ENCODE measurements at places on chromosomes 4 and X.
A peak's percentile ranks its signal among the peaks of the same experiment; 100 is the strongest.

GRCh38 chr4:164613792-164614191, 140.1 kb upstream of the SMIM31 start:
- no peak for DNase-seq

- no peak for DNase-seq
Observed at GRCh38 chr4:4843635-4844291, 15.7 kb upstream of the MSX1 start.

GRCh38 chr4:65747386-65747785, 77.1 kb upstream of the EPHA5 start:
- no peak for DNase-seq

DNA sequence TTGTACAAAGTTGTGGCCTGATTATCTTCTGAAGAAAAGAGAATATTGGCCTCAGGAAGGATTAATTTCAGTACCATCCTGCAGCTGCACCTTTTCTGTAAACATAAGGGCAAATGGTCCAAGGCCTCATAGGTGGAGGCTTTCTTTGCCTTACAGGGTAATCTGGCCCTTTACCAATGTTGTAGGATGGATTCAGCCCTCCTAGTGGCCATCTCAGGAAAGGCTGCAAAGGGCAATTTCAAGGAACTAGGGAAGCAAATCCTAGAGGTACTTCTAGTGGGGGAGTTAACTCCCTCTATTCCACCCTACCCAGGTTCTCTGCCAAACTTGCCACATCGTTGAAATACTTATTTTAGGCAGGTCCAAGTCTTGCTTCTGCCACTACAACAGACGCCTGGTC, 57.6 kb downstream of the UGT2B11 start:
- DNase-seq: no peak

DNA sequence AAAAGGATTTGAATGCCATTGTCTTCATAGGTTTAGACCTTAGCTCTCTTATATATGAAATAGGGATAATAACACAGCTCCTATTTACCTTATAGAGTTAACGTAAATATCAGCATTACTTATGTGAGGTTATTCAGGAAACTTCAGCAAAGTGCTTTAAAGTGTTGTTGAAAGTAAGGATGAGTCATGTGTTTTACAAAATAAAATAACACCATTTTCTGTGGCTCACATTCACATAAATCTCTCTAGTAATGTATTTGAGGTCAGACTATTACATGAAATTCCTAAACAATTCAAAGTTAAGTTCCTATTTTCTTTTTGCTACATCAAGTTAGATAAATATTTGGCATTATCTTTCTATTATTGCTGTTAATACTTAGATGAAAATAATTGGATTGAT, 2.9 kb downstream of the GNRHR start:
- DNase-seq: no peak

DNA sequence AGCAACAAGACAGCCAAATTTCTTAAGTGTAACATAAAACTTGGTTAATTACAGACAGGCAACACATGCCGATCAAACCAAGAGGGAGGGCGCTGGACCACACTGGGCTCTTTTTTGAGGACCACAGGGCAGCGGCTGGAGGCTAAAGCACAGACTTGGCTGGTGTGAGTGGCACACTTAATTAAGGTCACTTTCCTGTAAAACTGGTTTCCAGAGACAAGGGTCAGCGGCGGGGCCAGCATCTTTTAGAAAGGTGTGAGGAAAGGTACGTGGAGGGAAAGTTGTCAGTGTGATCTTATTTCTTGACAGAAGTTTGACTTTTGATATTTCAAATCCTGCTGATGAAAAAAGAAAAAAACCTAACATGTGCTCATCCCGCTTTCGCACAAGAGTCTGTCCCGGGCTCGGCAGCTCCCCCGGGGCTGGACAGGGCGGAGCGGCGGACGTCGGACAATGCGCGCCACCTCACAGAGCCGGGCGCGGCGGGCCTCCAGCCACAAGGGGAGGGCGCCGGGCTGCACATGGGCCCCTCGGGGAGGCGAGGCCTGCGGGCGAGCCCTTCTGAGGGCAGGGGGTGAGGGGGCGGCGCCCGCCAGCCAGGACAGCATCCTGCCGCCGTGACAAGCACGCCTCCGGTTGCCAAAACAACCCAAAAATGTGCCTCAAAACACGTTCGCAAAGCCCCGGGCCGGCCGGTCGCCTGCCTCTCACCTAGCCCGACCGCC, 660 bp upstream of the HSPA4L start:
- DNase-seq: no peak

GRCh38 chr4:76783836-76784235, 114.1 kb downstream of the SOWAHB start:
- DNase-seq: no peak

- no peak for DNase-seq
Observed at GRCh38 chrX:38804432-38804681, 3.1 kb downstream of the MID1IP1 start.

- DNase-seq: no peak
Observed at GRCh38 chrX:97672608-97673007, 788.9 kb downstream of the RPA4 start.

GRCh38 chrX:112368371-112368770, 285.8 kb upstream of the TRPC5 start:
- DNase-seq: no peak

- no peak for DNase-seq
Observed at GRCh38 chrX:3639236-3639635, 74.2 kb downstream of the PRKX start.

- DNase-seq: peak; percentile 32
Observed at GRCh38 chrX:78104447-78105176, 564 bp downstream of the PGK1 start.

DNA sequence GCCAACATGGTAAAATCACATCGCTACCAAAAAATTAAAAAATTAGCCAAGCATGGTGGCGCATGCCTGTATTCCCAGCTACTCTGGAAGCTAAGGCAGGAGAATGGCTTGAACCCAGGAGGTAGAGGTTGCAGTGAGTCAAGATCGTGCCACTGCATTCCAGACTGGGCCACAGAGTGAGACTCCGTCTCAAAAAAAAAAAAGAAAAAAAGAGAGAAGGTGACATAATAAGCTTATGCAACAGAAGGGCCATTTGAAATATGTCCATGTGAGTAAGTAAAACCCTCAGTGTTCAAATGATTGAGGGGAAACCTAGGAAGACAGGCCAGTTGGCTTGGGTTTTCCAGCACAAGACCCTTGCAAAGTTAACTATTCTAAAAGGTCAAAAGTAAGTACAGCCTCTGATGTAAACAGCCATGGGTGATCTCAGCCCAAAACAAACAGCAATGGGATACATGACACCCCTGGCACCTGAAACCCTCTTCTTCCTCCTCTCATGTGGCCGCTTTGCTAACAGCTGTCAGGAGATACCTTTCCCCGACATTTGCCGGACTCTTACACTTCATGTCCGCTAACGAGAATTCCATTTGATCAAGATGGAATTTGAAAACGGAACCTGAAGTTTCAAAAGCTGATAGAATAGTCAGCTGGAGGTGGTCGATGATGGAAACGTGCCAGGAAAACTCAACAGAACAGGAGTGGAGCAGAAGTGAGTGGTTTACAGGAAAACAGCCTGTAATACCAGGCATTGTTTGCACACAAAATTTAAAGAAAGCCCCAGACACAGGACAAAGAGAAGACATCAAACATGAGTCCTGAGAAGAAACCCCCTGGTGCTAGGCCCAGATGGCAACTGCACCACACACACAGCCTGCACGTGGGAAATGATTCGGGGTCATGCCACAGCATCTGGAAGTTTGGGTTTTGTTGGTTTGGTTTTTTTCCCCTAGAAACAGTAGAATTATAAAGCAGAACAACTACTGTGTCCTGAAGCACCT, 93.0 kb upstream of the STS start:
- DNase-seq: no peak

GRCh38 chr4:38634047-38634759, 29.8 kb upstream of the KLF3 start:
- no peak for DNase-seq

GRCh38 chr4:186844059-186844681, 120.5 kb upstream of the FAT1 start:
- DNase-seq: no peak

- no peak for DNase-seq
Observed at GRCh38 chrX:6574762-6575161, 39.8 kb upstream of the VCX3A start.

GRCh38 chrX:49071877-49072711, 1.7 kb downstream of the PRAF2 start:
- DNase-seq: no peak

DNA sequence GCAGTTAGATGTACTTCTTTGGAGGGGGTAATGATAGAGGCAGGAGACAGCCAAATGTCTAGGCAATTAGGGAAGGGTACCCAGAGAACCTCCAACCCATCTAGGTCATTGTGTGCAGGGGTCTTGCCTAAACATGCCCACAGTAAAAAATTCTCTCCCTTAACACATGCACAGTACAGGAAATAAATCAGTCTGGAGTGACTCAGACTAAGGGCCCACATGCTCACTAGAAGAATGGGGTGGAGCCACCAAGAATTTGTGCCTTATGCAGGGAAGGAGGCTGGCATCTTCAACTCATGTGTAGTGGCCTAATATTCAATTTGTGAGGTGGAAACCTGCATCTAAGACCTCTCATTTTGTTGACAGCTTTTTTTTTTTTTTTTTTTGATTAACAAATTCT, 945.3 kb upstream of the GRIA3 start:
- DNase-seq: no peak

DNA sequence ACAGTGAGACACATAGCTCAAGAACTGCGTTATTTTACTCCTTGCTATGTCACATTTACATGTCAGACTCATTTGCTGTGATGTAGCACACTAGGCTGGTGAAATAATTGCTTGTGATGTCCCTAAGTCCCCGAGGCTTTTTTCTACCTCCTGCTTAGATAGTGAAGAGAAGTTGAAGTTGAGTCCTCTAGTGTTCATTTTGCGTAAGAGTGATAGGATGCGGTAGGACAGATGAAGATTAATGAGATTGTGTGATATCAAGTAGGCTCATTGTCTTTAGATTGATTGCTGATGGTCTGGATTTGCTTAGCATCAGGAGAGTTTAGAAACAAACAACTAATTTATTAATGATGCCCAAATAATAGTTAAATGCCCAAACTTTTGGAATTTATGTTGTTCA, 173.6 kb upstream of the NUDT6 start:
- DNase-seq: no peak

- no peak for DNase-seq
Observed at GRCh38 chr4:11650801-11651596, 222.3 kb upstream of the HS3ST1 start.

DNA sequence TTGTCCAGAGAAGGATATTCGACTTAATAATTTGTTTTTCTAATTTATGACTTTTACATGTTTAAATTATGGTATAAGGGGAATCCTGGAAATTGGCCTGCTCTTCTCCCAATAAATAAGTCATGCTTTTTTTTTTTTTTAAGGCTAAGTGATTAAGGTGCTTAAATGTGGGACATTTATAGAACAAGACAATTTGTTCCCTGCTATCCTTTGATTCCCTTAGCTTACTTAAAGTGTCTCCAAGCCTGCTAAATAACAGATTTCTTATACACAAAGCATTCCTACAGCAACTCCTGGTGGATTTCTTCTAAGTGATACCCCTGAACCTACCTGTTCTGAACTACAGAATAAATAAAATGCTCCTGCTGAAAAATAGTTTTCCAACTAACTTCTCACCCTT, 233.0 kb upstream of the UGT8 start:
- no peak for DNase-seq

GRCh38 chr4:174707051-174707676, 121.9 kb downstream of the GLRA3 start:
- no peak for DNase-seq

DNA sequence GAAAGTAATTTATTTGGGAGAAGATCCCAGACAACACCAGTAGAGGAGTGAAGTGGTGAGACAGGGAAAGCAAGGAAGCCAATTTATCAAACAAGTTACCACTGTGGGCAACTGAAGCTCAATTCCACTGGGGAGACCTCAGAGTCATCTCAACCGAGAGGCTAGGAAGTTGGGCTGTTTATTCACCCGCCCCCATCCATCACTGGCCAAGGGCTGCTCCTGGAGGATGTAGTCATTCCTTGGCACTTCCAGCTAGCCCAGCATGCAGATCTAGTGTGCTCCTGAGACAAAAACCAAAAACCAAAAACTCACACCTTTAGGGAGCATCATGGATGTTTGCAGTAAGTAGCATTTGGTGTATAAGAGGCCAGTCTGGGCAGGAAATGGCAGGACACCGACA, 47.0 kb downstream of the RAI2 start:
- DNase-seq: no peak

DNA sequence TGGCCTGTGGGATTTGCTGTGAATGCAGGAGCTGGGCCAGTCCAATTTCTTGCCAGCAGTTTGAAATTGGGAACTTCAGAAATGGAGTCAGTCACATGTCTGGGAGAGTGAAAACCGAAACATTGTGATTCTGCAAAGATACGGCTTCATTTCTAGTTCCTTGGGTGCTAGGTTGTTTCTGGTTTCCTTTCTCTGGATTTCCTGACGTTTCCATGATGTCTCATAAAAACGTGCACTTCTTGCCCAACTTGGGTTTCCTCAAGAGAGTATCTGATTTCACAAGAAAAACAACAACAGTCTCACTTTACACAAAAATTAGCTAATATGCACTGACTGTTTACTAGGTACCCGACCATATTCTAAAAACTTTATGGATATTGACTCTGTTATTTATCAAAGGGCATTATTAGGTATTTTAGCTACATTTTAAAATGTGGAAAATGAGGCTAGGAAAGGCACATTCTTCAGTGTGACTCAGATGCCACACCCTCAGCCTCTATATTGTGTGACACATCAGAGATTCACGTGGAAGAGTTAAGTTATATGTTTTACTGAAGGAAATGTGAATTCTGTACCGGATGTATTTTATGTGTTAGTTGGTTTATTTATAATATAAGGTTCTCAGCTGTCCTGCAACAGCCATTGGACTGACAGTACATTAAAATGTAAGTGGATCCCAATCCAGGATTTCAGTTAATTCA, 225.0 kb upstream of the PUDP start:
- DNase-seq: no peak

DNA sequence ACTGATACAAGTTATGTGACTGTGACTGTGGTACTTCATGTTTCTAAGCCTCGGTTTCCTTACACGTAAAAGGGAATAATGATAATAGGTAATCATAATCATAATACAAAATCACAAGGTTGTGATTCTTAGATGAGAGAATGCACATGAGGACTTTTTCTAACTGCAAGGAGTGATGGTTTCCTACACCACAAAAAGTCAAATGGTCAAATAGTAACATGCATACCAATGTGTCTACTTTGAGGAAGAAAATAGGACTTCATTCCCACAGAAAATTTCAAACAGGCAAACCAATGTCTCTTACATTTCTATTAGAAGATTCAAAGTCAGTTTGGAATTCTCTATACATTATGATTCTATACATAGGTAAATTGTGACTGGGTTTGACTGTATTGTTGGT, 368.7 kb upstream of the FTHL17 start:
- no peak for DNase-seq

- DNase-seq: no peak
Observed at GRCh38 chr4:162498168-162498567, 334.4 kb upstream of the FSTL5 start.

All from CD4-positive, alpha-beta T cell treated with Interleukin-2 at 100 ng/mL for 4 hours (primary cell).